ENCODE measurements at places on chromosomes 6 and 20.

GRCh38 chr6:29845405-29846006 lies 17.9 kb downstream of the HLA-G start:
- no peak overlapping the region for H3K4me3 ChIP-seq
- no peaks in the 10 kb centered on the region for H3K4me1 ChIP-seq
- DNase-seq, result no peak
- H3K27me3 ChIP-seq, result no peaks in the 10 kb centered on the region
- H3K36me3 ChIP-seq, result no peaks in the 10 kb centered on the region
- no peak overlapping the region for H3K27ac ChIP-seq

GRCh38 chr20:51121901-51122412 lies 99.0 kb upstream of the KCNG1 start:
- peaks cover 22% of the 10 kb centered on the region for H3K4me1 ChIP-seq
- no peak for DNase-seq
- H3K27me3 ChIP-seq, result no peaks in the 10 kb centered on the region
- no peak overlapping the region for H3K4me3 ChIP-seq
- no peaks in the 10 kb centered on the region for H3K36me3 ChIP-seq

GRCh38 chr20:52019313-52019712 lies 172.3 kb downstream of the ZFP64 start:
- no peaks in the 10 kb centered on the region for H3K4me1 ChIP-seq
- H3K27me3 ChIP-seq, result no peaks in the 10 kb centered on the region
- H3K36me3 ChIP-seq, result no peaks in the 10 kb centered on the region
- H3K27ac ChIP-seq, result no peak overlapping the region
- no peak overlapping the region for H3K4me3 ChIP-seq

GRCh38 chr20:36542516-36543183 lies 1.3 kb downstream of the MYL9 start:
- H3K36me3 ChIP-seq, result no peaks in the 10 kb centered on the region
- H3K4me3 ChIP-seq, result peak overlapping the region; percentile 77
- DNase-seq, result no peak
- H3K27ac ChIP-seq, result peak overlapping the region; percentile 94
- peaks cover 34% of the 10 kb centered on the region for H3K4me1 ChIP-seq
- no peaks in the 10 kb centered on the region for H3K27me3 ChIP-seq

- H3K27ac ChIP-seq, result no peak overlapping the region
- DNase-seq, result no peak
Observed at GRCh38 chr20:63457737-63458136, 14.7 kb downstream of the KCNQ2 start.

GRCh38 chr20:36538026-36538722 lies 3.1 kb upstream of the MYL9 start:
- H3K27me3 ChIP-seq, result no peaks in the 10 kb centered on the region
- H3K36me3 ChIP-seq, result no peaks in the 10 kb centered on the region
- DNase-seq, result no peak
- H3K27ac ChIP-seq, result peak overlapping the region; percentile 37
- H3K4me1 ChIP-seq, result peaks cover 16% of the 10 kb centered on the region
- H3K4me3 ChIP-seq, result no peak overlapping the region

GRCh38 chr6:89643406-89643805 lies 4.9 kb upstream of the LYRM2 start:
- H3K36me3 ChIP-seq, result peaks cover 30% of the 10 kb centered on the region
- no peak overlapping the region for H3K27ac ChIP-seq
- H3K4me1 ChIP-seq, result peaks cover 10% of the 10 kb centered on the region

DNA sequence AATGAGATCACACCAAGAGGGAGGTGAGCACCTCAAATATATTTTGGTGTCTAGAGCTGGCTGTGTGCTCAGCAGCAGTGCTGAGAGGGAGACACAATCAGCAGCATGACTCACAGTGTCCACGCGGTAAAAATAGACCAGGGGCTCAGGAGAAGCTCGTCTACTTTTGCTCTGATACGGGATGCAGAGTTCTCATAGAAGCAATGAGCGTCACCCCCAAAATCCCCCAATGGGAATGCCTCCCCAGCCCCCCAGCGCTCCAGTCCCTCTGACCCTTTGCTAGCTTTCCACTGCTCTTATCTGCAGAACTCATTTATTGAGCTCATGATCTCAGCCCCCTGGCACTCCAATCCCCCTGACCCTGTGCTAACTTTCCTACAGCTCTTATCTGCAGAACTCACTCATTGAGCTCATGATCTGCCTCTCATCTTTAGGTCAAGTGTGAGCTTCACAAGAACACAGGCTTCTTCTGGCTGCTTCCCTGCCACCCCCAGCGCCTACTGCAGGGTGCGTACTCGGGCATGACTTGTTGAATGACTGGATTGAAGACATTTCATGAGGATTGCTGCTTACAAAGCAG lies 34.0 kb downstream of the SYNDIG1 start:
- H3K4me3 ChIP-seq, result no peak overlapping the region
- no peaks in the 10 kb centered on the region for H3K27me3 ChIP-seq
- peak; percentile 83 for DNase-seq
- H3K4me1 ChIP-seq, result no peaks in the 10 kb centered on the region
- no peak overlapping the region for H3K27ac ChIP-seq
- no peaks in the 10 kb centered on the region for H3K36me3 ChIP-seq

GRCh38 chr20:32902456-32903420 lies 44.0 kb downstream of the EFCAB8 start:
- DNase-seq, result no peak
- H3K36me3 ChIP-seq, result no peaks in the 10 kb centered on the region
- no peaks in the 10 kb centered on the region for H3K4me1 ChIP-seq

DNA sequence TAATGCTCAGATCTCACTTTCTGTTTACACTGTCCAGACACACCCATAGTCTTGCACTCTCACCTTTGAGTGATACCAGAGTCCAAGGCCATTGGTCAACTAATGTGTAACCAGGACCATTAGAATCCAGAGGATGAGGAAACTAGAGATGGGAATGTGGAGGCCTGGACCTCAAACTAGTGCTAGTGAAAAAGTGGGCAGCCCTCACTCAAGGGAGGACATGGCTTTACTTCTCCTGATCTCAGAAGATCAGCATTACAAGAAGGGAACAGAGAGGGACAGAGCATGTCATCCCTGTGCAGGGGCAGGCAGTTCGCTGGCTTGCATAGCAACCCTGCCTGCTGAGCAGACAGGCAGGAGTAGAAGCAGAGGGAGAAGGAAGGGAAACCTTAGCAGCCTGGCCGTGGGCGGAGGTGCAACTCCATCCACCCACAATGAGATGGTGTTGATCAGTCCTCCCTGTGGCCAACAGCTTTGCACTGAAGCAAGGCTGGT lies 22.6 kb upstream of the XRN2 start:
- H3K4me1 ChIP-seq, result no peaks in the 10 kb centered on the region
- no peak for DNase-seq
- no peak overlapping the region for H3K4me3 ChIP-seq

GRCh38 chr20:3238616-3239025 lies 369 bp downstream of the SLC4A11 start:
- H3K4me1 ChIP-seq, result peaks cover 24% of the 10 kb centered on the region
- no peak overlapping the region for H3K27ac ChIP-seq
- peak overlapping the region; percentile 66 for H3K4me3 ChIP-seq
- no peak for DNase-seq
- no peaks in the 10 kb centered on the region for H3K36me3 ChIP-seq
- H3K27me3 ChIP-seq, result peaks cover 6% of the 10 kb centered on the region

Measured in vagina (tissue), 2 donors.